ENCODE measurements at places on chromosomes 7 and 10.

DNA sequence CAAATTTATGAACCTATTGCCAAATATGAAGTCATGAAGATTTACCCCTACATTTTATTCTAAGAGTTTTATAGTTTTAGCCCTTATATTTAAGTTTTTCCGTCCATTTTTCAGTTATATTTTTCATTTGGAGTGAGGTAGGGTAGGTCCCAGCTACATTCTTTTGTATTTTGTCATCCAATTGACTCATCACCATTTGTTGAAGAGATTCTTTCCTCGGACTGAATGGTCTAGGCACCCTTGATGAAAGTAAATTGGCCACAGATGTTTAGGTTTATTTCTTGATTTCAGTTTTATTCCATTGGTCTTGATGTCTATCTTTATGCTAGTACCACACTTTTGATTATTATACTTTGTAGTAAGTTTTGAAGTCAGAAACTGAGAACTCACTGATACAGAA is 22.7 kb downstream of the CYP2C19 start:
- no peak for DNase-seq

DNA sequence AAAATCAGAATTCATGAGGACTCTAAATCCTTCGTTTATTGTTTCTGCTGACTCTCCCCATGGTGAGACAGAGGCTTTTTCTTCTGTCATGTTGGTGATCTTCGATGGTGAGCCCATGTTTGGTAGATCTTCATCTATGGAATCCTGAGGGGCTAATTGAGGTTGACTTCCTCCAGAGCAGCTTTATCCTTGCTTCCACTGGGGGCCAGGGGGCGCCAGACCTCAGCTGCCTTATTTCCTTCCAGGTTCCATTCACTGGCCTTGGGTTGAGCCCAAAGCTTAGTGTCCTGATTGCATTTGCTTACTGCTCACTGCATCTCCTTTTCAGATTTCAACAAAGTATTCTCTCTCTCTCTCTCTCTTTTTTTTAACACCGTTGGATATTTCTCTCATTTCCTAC is 80.7 kb downstream of the GCC1 start:
- DNase-seq, result no peak

- no peak for DNase-seq
These were observed 563.0 kb downstream of the PARD3 start for GRCh38 chr10:34252111-34252510.

GRCh38 chr7:85620936-85621685 is 434.3 kb upstream of the SEMA3D start:
- DNase-seq, result no peak

DNA sequence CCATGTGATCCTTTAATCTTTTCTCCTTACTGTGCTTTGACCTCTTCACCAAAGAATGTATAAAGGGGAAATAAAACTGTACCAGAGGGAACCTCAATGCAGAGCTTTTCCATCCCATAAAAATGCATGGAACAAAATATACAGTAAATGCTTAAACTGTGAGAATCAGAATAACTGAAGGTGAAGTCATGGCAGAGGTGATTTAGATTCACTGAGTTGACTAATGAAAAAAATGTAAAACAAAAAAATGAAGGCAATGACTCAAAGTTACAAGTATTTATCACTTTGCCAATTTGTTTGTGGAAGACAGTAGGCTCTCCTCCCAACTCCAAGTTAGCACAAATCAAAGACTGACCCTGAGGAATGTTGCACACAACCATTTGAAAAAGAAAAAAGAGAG is 1331.6 kb upstream of the SORCS1 start:
- no peak for DNase-seq

DNA sequence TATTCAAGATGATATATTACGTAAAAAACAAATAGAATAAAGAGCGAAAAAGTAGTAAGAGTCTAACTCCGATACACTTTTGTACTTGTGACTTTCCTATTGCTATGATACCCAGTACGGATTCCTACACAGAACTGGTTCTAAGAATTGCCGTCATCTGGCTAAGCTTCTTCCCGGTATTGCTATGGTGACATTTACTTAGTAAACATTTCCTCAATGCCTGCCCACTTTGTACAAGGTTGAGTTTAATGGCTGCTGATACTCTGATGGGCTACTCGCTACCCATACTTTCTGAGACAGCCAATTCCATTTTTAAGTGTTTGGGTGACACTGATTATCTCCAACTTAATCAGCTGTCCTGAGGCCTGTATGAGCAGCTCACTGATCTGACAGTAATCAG is 55.6 kb downstream of the OSBPL3 start:
- no peak for DNase-seq

- DNase-seq, result no peak
These were observed 474.2 kb downstream of the ADRA2A start for GRCh38 chr10:111551001-111551400.

DNA sequence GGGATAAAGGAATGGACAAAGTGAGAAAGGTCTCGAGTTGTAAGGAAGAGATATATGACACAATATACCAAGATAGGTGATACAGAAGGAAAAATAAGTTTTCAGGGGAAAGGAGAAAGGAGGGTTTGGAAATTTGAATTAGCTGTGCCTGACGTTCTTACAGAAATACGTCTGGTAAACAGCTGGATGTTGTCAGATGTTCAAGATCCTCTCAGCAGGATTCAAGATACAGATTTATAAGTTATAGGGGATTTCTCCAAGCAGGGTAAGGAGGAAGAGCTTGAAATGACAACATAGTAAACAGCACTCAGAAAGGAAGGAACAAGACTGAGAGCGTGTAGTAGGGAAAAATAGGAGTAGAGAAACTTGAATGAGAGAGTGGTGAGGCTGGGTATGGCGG is 1184.1 kb downstream of the TYW1 start:
- no peak for DNase-seq

GRCh38 chr10:84317174-84317573 is 11.2 kb upstream of the CCSER2 start:
- DNase-seq, result no peak

DNA sequence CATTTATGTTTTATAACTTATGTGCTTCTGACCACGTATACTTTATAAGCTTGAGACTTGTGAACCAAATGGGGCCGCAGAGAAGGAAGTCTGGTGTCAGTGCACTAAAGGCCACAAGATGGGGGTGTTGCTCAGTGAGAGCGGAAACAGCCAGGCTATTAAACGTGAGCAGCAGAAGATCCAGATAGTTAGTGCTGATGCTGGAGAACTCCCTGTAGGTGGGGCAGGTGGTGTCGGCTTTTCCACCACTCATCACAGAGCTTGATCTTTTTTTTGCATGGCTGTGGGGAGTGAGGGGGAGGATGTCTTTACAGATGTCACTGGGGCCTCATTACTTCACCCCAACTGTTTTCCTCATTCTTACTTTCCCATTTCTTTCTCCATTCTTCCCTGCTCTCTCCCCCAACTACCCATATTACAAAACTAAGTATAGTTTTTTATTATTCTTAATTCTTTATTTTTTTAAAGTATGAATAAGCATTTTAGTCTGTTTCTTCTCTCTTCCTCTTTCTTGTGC is 34.7 kb downstream of the ACADSB start:
- peak; percentile 9 for DNase-seq

DNA sequence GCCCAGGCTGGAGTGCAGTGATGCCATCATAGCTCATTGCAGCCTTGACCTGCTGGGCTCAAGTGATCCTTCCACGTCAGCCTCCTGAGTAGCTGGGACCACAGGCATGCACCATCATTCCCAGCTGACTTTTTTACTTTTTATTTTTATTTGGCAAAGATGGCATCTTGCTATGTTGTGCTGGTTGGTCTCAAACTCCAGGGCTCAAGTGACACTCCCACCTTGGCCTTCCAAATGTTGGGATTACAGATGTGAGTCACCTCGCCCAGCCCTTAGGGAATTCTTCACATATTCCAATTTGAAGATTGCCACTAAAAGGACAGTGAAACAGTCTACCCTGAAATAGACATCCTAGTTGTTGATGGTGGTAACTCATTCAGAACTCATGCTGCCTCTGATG is 27.7 kb downstream of the SUGCT start:
- no peak for DNase-seq

GRCh38 chr10:103555712-103556111 is 62.2 kb downstream of the NEURL1 start:
- DNase-seq, result no peak

- DNase-seq, result no peak
These were observed 22.7 kb downstream of the MACC1 start for GRCh38 chr7:20194343-20194995.

- DNase-seq, result no peak
These were observed 910 bp downstream of the WIPF3 start for GRCh38 chr7:29806995-29807841.

DNA sequence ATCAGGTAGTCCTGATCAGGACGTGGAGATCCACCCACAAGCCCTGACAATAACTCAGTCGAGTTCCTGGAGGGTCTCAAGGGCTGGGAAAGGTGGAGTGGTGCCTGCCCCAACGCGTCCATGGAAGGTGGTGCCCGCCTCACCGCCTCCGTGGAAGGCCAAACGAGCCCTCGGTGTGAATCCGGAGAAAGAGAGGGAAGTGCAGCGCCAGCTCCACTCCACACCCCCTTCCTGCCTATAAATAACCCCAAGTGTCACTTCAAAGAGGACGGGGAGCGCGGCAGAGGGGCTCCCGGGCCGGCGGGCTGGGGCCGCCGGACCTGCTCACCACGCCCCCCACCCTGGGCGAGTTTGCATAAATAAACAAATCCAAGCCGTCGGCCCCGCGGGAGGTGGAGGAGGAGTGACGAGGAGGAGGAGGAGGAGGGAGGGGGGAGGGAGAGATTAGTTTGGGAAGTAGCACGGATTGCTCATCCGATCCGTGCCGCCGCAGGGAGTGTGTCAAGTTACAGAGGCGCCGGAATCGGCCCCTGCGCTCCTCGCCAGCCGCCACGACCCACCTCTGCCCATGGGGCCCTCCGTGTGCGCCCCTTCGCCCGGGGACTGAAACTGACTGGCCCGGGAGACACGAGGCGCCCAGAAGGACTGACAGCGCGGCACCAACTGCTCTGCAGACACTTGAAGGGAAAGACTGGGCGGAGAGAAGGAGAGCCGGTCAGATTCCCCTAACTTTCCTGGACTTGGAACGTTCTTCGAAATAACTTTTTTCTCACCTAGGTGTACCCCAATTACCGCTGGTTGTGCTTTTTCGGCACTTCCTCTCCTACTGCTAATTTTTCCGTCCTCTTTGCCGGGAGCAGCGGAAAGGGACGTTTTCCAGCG is at the start of gene COL13A1:
Gene COL13A1 (plus strand): TSS at position 473 of the 882 bp plus-strand sequence. CDS start 518 bp downstream, outside the sequence.
- DNase-seq, result no peak

DNA sequence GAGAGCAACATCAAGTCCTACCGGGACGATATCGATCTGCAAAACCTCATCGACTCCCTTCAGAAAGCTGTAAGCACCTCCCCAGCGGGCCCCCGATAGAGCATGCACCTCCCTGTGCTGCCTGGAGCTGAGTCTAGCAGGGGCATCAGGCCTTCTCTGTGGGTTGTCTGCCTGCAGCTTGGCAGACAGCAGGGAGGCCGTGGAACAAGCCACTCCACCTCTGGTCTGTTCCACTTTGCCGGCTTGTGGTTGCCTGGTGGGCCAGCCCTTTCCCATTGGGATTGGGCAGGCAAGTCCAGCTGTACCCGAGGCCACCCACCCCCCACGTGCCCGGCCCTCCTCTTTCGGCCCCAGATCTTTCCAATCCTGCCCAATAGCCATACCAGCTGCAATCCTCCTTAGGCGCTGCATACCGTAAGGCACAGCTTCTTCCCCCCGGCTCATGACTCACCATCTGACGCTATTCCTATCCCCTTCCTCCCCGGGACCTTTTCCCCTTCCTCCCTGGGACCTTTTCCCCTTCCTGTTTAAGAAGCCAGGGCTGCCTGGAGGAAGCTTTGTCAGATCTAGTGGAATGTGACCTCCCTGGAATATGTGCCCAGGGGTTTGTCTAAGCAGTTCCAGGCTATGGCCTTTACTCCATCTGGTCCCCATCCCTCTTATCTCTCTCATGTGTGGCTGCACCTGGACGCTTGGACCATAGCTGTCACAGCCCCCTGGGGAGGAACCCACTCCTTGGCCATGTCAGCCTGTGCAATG is 28.1 kb upstream of the SH2D4B start:
- no peak for DNase-seq

- DNase-seq, result no peak
These were observed 47.2 kb upstream of the MKI67 start for GRCh38 chr10:128173386-128173785.

DNA sequence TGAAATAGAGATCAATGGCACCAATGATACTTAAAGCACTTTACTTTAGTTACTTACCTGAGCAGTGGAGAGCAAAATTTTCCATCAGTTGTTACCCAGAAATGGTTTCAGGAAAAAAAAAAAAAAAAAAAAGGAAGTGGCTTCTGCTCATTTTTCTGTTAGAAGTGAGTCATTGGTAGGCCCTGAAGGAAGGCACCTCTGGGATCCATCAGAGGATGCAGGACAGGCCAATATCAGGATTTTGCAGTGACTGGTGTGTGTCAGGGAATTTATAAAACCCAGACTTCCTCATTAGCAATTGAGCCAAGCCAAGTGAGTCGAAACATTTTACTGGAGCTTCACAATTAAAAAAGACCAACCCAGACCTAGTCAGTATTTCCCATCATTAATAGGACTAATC is 2.3 kb upstream of the SMIM30 start:
- no peak for DNase-seq

- peak; percentile 85 for DNase-seq
These were observed 3.1 kb downstream of the ADIRF start for GRCh38 chr10:86971232-86971991.

- no peak for DNase-seq
These were observed 29.7 kb upstream of the INMT start for GRCh38 chr7:30722187-30722586.

Measured in stimulated activated CD8-positive, alpha-beta memory T cell treated with anti-CD3 and anti-CD28 coated beads, Interleukin-12 subunit alpha, Interleukin-12 subunit beta, amount 100 ng/mL, for 1 hour (primary cell).